ENCODE measurements at places on chromosomes 1 and 21.

DNA sequence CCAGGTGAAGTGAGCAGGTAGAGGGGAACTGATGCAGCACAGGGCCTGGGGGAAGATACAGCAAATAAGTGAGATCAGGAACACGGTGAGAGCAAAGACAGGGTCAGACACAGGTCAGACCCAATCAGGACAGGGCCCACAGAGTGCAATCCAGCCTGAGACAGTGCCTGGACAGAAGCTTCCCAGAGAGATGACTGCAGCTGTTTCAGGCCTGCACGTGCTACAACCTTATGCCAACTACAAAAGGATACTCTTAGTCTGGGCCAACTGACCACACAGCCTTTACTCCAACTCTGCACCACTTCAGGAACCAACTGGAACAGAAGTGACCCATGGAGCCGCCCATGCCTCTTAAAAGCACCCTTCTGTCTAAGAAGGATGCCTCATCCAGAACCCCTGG is 228.0 kb downstream of the TOMM20 start:
- H3K27me3 ChIP-seq = no peaks in the 10 kb centered on the region
- no peak overlapping the region for H3K27ac ChIP-seq
- H3K36me3 ChIP-seq = no peaks in the 10 kb centered on the region
- H3K4me3 ChIP-seq = no peak overlapping the region
- DNase-seq = no peak

- no peaks in the 10 kb centered on the region for H3K4me1 ChIP-seq
- H3K4me3 ChIP-seq = no peak overlapping the region
- no peak for DNase-seq
- no peaks in the 10 kb centered on the region for H3K36me3 ChIP-seq
These were observed 435.7 kb upstream of the VAMP3 start for GRCh38 chr1:7335224-7335879.

DNA sequence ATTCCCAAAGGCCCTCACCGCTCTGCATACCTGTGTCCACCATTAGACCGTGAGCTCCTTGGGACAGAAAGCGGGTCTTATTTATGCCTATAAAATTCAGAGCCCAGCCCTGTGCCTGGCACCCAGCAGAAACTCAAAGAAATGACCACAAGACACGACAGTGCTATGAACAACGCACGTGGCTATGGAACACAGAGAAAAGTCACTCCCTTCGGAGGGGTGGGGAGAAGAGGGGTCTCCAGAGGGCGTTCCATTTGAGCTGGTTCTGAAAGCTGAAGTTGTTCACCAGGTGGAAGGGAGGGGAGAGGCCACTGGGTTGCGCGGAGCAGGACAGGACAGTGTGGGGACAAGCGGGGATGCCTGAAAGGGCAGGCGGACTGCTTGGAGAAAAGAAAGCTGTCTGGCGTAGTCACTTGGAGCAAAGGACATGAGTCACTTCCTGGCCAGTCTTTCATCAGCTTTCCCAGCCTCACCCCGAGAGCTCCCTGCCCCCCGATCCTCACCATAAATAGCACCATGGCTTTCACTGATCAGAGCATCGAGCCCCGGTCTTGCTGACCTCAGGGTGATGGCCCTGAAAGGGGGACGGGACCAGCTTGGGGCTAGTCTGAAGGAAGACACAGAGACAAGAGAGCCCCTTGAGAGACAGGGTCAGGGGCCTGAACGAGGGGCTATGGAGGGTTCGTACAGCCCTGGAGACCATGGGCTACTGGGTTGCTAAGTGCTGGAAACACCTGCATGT is 28.5 kb downstream of the ECE1 start:
- no peak overlapping the region for H3K4me3 ChIP-seq
- H3K27ac ChIP-seq = peak overlapping the region; percentile 86
- no peak for DNase-seq
- peaks cover 24% of the 10 kb centered on the region for H3K36me3 ChIP-seq
- no peaks in the 10 kb centered on the region for H3K27me3 ChIP-seq

DNA sequence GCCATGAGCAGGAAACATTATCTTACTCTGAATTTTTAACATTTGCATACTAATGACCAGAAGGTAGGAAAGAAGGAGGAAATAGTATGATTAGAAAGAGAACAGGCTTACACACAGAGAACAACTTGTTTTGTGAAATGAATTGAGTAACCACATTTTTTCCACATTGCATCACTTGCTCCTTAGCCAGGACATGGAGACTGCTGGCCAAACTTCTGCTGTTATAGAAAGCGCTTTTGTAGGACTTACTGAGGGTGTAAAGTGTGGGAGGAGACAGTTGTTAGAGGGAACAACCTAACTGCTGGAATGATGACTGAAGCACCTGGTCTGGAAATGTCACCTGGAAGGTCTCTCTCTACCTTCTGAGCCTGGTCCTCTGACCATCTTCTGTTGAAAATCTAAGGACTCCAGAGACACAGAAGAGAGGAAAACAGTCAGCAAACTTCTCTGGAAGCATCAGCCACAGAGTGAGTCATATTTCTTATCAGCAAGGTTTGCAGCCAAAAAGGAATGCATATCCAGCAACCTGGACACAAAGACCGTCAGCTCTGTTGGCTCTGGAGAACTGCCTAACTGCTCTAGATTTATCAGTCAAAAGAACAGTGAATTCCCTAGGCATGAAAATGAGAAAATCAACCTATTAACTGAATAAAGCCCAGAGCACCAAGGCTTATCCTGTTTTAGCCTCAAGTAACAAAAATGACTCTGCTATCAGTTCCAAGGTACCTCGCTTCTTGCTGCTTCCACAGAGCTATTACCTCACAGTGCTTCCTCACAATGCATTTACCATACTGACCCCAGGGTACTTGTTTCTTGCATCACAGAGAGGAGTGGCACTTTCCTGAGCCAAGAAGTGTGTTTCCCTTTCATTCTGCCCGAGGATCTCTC is 88.0 kb upstream of the SLFNL1 start:
- no peak for DNase-seq
- no peaks in the 10 kb centered on the region for H3K27me3 ChIP-seq
- no peaks in the 10 kb centered on the region for H3K4me1 ChIP-seq
- H3K36me3 ChIP-seq = peaks cover 3% of the 10 kb centered on the region

DNA sequence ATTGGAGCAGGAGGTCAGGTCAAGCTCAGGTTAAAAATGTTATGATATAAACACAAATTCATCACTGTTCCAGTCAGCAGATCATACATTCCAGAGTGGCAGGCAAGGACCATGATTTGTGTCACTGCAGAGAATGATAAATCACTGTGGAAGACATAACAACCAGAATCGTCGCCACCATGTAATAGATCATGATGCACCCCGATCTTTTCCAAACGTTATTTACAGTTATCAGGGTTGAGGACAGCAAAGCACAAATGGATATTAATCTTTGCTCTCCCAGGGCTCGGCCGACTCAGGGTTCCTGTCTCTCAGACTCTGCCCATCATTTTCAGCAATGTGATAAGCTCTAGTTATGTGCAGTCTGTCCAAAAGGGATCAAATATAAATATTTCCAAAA is 122.7 kb downstream of the ZBTB18 start:
- H3K27ac ChIP-seq = no peak overlapping the region
- DNase-seq = no peak
- H3K27me3 ChIP-seq = peaks cover 24% of the 10 kb centered on the region
- H3K4me1 ChIP-seq = no peaks in the 10 kb centered on the region
- H3K4me3 ChIP-seq = no peak overlapping the region
- no peaks in the 10 kb centered on the region for H3K36me3 ChIP-seq

GRCh38 chr1:115865704-115866380 is 24.9 kb upstream of the NHLH2 start:
- no peak overlapping the region for H3K4me3 ChIP-seq
- H3K27ac ChIP-seq = no peak overlapping the region
- no peaks in the 10 kb centered on the region for H3K4me1 ChIP-seq

- no peak overlapping the region for H3K27ac ChIP-seq
- H3K4me1 ChIP-seq = peaks cover under 1% of the 10 kb centered on the region
- H3K4me3 ChIP-seq = no peak overlapping the region
- DNase-seq = no peak
- no peaks in the 10 kb centered on the region for H3K36me3 ChIP-seq
- peaks cover 29% of the 10 kb centered on the region for H3K27me3 ChIP-seq
These were observed 4.8 kb downstream of the C1orf115 start for GRCh38 chr1:220694866-220695382.

GRCh38 chr1:244286341-244286740 is 165.4 kb downstream of the ADSS2 start:
- DNase-seq = no peak
- peaks cover 5% of the 10 kb centered on the region for H3K36me3 ChIP-seq
- peaks cover 4% of the 10 kb centered on the region for H3K4me1 ChIP-seq
- peaks cover 15% of the 10 kb centered on the region for H3K27me3 ChIP-seq

DNA sequence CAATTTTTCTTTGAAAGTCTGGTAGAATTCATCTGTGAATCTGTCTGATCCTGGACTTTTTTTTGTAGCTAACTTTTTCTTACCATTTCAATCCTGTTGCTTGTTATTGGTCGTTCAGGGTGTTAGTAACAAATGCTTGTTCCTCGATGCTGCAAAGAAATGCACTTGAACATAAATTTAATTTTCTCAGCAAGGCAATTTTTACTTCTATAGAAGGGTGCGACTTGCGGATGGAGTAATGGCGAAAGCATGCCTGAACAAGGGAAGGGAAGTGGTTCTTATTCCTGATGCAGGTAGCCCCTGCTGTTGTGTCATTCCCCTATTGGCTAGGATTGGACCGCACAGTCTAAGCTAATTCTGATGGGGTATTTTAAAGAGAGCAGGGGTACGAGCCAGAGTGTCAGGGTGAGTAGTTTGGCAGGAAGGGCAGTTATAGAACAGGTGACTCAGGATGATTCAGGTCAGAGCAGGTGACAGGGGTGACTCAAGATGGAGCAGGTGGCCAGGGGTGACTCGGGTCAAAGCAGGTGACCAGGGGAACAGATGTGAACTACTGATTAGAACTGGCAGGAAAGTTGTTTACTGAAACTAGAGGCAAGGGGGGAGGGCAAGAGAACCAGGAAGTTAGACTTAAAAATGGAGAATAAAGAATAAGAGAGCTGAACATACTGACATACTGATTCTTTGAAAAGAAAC is 40.5 kb downstream of the SERINC2 start:
- no peaks in the 10 kb centered on the region for H3K36me3 ChIP-seq
- no peaks in the 10 kb centered on the region for H3K4me1 ChIP-seq
- H3K27me3 ChIP-seq = peaks cover 74% of the 10 kb centered on the region
- no peak for DNase-seq
- H3K4me3 ChIP-seq = no peak overlapping the region
- no peak overlapping the region for H3K27ac ChIP-seq

DNA sequence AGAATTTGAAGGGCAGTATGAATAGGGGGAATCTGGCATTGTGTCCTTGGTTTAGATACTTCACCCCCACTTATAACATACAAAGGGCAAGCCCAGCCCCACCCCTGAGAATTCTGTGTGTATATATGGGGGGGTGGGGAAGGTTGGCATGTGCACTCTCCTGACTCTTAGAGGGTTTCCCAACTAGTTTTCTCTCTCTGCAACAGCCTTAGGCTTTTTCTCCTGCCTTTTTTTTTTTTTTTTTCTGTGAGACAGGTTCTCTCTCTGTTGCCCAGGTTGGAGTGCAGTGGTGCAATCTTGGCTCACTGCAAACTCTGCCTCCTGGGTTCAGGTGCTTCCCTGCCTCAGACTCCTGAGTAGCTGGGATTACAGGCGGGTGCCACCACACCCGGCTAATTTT is 2.9 kb upstream of the ZBED6 start:
- DNase-seq = no peak
- peaks cover 21% of the 10 kb centered on the region for H3K4me1 ChIP-seq
- H3K4me3 ChIP-seq = no peak overlapping the region
- H3K27ac ChIP-seq = no peak overlapping the region

- DNase-seq = no peak
- no peak overlapping the region for H3K4me3 ChIP-seq
- no peak overlapping the region for H3K27ac ChIP-seq
- peaks cover 72% of the 10 kb centered on the region for H3K27me3 ChIP-seq
- H3K36me3 ChIP-seq = no peaks in the 10 kb centered on the region
These were observed 385.6 kb downstream of the PTPRU start for GRCh38 chr1:29621826-29622435.

- no peak for DNase-seq
- no peak overlapping the region for H3K4me3 ChIP-seq
- no peaks in the 10 kb centered on the region for H3K27me3 ChIP-seq
- H3K27ac ChIP-seq = peak overlapping the region; percentile 96
These were observed 295.2 kb downstream of the DISC1 start for GRCh38 chr1:231921646-231922345.

DNA sequence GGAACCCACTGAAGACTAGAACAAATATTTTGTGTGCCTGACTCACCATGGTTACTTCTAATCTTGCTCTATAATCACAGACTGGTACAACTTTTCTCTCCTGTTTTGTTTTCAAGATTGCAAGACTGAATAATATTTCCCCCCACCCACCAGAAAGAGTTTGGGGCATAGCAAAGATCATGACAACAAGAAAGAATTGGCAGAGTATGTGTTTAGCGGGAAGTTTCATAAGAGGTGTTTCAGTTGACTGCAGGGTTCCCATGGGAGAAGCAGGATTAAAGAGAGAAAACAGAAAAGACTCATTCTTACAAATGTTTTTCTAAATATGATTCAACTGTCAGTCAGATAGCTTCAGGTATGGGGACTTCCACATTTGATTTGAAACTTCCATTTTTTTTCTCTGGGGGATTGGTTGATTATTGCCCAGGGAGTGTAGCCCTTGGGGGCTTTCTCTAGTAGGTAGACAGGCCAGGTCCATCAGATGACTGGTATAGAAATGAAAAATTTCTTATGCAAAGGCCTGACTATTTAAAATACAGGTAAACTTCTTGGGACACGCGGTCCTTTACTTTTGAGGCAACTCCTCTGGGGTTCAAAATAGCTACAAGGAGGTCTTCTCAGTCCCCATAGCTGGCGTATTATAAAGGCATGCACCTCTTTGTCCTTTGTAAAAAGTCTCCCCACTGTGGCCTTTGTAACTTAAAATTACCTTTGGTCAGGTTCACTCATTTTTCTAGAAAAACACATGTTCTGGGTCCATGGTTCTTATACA is 13.9 kb downstream of the OR14I1 start:
- DNase-seq = no peak
- no peaks in the 10 kb centered on the region for H3K4me1 ChIP-seq
- H3K4me3 ChIP-seq = no peak overlapping the region
- H3K27ac ChIP-seq = no peak overlapping the region
- peaks cover 26% of the 10 kb centered on the region for H3K27me3 ChIP-seq

GRCh38 chr21:31644643-31645042 is 14.8 kb upstream of the SOD1 start:
- no peaks in the 10 kb centered on the region for H3K36me3 ChIP-seq
- no peak for DNase-seq
- H3K4me1 ChIP-seq = no peaks in the 10 kb centered on the region
- H3K4me3 ChIP-seq = no peak overlapping the region
- peaks cover 26% of the 10 kb centered on the region for H3K27me3 ChIP-seq

DNA sequence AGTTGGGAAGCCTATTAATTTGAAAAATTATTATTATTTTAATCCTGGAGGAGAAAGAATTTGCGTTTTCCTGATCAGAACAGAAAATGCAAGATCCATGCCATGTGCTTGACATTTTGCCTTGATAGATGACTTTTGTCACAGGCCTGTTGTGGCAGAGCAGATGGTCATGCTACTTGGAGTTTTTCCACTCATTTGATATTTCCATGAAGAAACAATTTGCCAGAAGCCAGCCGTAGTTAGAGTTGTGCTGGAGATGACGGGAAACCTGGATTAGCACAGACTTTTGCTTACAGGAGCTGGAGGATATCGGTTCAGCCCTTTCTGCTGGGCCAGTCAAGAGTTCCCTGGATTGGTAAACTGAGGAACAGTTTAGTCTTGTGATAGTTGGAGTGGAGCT is 3.2 kb downstream of the RCAN3 start:
- no peak for DNase-seq
- no peaks in the 10 kb centered on the region for H3K27me3 ChIP-seq
- peaks cover 31% of the 10 kb centered on the region for H3K36me3 ChIP-seq
- peaks cover 53% of the 10 kb centered on the region for H3K4me1 ChIP-seq
- H3K4me3 ChIP-seq = peak overlapping the region; percentile 58

- peak overlapping the region; percentile 50 for H3K4me3 ChIP-seq
- H3K27ac ChIP-seq = no peak overlapping the region
- no peak for DNase-seq
- peaks cover 13% of the 10 kb centered on the region for H3K4me1 ChIP-seq
These were observed 153.3 kb upstream of the SGIP1 start for GRCh38 chr1:66380452-66381212.
